ENCODE measurements at places on chromosomes 12 and 14.

DNA sequence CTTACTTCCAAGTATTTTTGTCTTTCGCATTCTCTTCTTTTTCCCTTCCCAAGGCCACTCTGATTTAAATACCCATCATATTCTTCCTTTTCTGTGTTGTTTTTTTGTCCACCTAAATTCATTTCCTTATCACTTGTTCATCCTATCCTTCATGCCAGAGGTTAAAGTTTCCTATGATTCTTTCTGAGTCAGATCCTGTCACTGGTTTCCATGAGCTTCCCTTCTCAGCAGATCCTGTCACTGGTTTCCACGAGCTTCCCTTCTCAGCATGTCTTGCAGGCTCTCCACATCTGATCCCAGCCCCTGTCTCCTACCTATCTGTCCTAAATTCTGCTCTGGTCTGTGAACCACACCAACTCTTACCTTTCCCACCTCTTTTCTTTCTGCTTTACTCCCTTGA, 311.8 kb upstream of the RGS6 start:
- DNase-seq: no peak

DNA sequence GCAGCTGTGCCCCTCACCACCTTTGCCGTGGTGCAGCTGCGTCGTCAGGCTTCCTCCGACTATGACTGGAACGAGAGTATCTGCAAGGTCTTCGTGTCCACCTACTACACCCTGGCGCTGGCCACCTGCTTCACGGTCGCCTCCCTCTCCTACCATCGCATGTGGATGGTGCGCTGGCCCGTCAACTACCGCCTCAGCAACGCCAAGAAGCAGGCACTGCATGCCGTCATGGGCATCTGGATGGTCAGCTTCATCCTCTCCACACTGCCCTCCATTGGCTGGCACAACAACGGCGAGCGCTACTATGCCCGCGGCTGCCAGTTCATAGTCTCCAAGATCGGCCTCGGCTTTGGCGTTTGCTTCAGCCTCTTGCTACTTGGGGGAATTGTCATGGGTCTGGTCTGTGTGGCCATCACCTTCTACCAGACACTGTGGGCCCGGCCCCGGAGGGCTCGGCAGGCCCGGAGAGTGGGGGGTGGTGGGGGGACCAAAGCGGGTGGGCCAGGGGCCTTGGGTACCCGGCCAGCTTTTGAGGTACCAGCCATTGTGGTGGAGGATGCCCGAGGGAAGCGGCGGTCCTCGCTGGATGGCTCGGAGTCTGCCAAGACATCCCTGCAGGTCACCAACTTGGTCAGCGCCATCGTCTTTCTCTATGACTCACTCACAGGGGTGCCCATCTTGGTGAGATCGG, 2.6 kb downstream of the GPR162 start:
- no peak for DNase-seq

DNA sequence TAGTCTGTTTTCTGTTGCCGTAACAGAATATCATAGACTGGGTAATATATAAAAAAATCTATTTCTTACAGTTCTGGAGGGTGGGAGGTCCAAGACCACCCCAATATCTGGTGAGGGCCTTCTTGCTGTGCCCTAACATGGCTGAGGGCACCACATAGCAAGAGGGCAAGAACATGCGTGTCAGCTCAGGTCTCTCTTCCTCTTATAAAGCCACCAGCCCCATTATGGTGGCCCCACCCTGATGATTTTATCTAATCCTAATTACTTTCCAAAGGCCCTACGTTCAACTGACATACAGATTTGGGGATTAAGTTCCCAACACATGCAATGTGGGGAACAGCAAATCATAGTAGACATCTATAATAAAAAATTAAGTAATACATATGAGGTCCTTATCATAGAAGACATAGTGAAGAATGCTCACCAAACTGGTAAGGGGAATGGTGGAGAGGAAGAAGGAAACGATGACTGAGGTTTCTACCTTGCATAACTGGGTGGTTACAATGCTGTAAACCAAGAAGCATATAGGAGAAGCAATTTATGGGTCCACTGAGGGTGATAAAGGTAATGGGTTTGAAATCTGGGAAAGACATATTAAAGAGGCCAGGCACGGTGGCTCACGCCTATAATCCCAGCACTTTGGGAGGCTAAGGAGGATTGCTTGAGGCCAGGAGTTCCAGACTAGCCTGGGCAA, 27.0 kb downstream of the BTBD7 start:
- no peak for DNase-seq

GRCh38 chr12:83818881-83819280, 1093.7 kb downstream of the SLC6A15 start:
- DNase-seq: no peak

DNA sequence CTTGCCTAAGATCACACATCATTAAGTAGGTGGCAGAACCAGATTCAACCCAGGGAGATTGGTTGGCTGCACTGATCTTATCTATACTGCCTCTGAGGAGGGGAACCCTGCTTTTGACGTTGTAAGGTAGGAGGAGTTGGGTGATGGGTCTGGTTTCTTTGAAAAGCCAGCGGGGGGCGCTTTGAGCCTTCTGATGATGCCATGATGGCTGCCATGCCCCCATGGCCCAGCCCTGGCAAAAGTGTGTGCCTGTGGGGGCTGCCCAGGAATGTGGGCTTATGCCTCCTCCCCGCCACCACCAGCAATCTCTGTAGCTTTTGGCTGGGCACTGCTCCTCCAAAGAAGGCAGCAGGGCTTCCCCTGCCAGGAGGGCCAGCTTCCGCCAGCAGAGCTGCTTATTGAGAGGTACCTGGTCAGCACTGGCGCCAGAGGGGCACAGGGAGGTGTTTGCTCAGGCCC, 224.3 kb downstream of the SLC41A2 start:
- no peak for DNase-seq

DNA sequence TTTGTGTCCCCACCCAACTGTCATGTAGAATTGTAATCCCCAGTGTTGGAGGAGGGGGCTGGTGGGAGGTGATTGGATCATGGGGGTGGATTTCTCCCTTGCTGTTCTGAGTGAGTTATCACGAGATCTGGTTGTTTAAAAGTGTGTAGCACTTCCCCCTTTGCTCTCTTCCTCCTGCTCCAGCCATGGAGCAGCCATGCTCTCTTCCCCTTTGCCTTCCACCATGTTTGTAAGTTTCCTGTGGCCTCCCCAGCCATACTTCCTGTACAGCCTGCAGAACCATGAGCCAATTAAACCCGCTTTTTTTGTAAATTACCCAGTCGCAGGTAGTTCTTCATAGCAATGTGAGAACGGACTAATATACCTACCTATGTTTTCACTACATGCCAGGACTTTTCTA, 2.6 kb upstream of the POC1B start:
- no peak for DNase-seq

GRCh38 chr12:132460571-132460970, 29.4 kb upstream of the FBRSL1 start:
- DNase-seq: no peak
